ENCODE measurements at places on chromosomes 11 and 22. TPM values are rescaled to one million over a fixed set of nuclear protein-coding genes. Genes with fewer than 3 reads are reported as not detected.

DNA sequence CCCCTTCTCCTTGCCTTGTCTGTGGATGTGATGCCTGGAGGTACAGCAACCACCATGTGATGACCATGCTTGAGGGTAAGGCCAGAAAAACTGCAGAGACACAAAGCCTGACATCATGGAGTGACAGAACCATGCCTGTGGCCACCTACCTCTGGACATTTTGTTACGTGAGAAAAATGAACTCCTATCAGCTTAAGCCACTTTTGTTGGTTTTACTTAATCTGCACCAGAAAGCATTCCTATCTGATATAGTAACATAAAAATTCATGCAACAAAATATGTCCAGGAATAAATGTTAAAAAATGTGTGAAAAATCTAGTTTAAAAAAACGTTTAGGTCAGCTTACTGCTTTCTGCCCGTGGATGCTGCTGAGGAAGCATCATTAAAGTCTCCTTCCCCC, 42.6 kb upstream of the P4HA3 start:
- no peaks in the 10 kb centered on the region for H3K4me1 ChIP-seq
- no peaks in the 10 kb centered on the region for H3K27me3 ChIP-seq
- H3K27ac ChIP-seq = no peak overlapping the region
- no peak for DNase-seq

DNA sequence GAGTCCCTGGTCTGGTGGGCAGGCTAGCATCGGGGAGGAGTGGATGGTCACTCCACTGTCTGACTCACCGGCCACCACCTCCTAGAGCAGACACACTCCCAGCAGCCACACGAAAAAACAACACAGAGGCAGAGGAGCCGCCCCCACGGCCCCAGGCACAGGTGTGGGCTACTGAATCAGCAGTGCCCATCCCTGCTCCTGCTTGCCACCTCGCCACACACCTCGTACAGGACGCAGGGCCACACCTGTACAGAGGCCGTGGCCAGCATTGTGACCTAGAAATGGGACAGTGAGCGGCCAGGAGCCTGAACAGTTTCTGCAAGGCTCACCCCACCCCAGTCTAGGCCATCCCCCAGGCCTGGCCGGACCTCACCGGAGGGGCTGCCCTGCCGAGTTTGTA, 14.0 kb downstream of the TRIM29 start:
- no peak overlapping the region for H3K27ac ChIP-seq
- H3K27me3 ChIP-seq = no peaks in the 10 kb centered on the region
- H3K4me3 ChIP-seq = no peak overlapping the region
- H3K4me1 ChIP-seq = no peaks in the 10 kb centered on the region

DNA sequence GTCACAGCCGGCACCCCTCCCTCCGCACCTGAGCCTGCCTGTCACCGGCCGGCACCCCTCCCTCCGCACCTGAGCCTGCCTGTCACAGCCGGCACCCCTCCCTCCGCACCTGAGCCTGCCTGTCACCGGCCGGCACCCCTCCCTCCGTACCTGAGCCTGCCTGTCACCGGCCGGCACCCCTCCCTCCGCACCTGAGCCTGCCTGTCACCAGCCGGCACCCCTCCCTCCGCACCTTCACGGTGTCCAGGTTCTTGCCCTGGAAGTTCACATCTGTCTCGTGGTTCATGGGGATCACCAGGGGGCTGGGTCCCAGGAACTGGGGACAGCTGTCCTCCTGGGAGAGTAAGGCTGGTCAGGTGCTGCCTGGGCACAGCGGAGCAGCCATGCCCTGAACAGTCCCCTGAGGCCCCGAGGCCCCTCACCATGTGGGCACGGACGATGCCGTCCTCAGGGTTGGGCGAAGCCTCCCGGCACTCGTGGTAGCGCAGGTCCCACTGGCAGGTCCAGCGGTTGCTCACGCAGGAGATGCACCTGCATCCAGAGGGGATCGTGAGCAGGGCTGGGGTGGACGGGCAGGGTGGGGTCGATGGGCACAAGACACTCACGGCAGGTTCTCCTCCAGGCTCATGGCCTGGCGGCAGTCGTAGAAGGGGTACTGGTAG, 15.5 kb upstream of the MAPK11 start:
- H3K4me1 ChIP-seq = no peaks in the 10 kb centered on the region
- no peak for DNase-seq
- no peak overlapping the region for H3K27ac ChIP-seq
- H3K27me3 ChIP-seq = no peaks in the 10 kb centered on the region

Gene CNIH2
- 15.8 TPM for total RNA-seq

- DNase-seq = no peak
- no peaks in the 10 kb centered on the region for H3K27me3 ChIP-seq
- peak overlapping the region; percentile 71 for H3K4me3 ChIP-seq
- H3K27ac ChIP-seq = no peak overlapping the region
- H3K4me1 ChIP-seq = peaks cover 3% of the 10 kb centered on the region
- no peaks in the 10 kb centered on the region for H3K36me3 ChIP-seq
Observed at GRCh38 chr11:122656631-122657101, 1.1 kb downstream of the UBASH3B start.

Gene HEPHL1
- 0.19 TPM for total RNA-seq

DNA sequence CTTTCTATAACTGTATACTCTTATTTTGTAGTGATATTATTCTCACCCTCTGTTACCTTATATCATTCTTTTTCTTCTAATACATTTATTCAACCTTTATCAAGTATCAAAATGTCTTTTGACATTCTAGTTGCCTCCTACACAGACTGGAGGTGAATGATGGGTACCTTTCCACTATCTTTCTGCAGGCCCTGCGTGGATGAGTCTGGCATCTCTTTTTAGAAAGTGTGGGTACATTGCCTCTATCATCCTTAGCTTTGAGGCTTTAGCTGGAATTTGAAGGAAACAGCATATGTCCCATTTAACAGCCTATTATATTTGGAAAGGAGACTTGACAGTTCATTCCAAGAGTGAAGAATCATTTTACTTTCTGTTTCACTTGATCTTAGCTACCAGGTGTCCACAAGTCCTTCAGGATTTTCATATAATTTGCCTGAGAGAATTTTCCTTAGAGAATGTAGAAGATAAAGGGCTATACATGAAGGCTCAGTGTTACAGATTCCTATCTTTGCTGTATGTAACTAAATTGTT, 192.0 kb downstream of the CWF19L2 start:
- DNase-seq = no peak
- no peaks in the 10 kb centered on the region for H3K4me1 ChIP-seq
- no peaks in the 10 kb centered on the region for H3K36me3 ChIP-seq
- no peak overlapping the region for H3K27ac ChIP-seq
- H3K4me3 ChIP-seq = no peak overlapping the region

Gene SPI1
- total RNA-seq = not detected

Gene SPDYC
- total RNA-seq = not detected

Gene APOL2
- 12.0 TPM for total RNA-seq

DNA sequence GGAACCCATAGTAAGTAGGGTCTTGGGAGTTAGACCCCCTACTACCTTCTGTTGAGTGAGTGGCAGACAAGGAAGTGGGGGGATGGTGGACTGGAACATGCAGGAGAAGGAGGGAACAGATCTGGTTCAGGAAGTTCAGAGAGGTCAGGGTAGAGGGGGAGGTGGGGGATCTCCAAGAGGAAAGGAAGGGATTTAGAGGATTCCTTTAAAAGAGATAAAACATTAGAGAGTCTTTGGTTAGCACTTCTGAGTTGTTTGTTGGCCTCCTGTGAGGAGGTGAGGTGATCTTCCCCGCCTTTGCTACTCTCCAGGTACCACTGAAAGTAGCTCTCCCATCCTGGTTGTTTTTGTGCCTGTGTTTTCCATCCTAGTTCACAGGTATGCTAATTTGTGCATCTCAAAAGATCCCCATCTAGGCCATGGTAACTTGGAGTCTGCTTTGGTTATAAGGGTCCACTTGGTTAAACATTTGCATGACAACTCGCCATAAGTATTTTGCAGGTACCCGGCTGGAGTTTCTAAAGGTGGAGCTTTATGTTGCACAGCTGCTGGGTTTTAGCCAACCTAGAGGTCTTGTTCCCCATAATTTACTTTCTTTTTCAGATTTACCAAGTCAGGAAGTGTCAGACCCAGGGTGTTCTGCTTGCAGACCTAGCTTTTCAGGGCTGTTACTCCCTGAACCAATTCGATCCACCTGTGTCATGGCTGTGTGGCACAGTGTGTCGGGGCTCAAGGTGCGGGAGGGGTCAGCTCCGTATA, 79.3 kb upstream of the SORL1 start:
- H3K36me3 ChIP-seq = no peaks in the 10 kb centered on the region
- no peak for DNase-seq
- 0 out of 2 replicates have a peak overlapping the region, but pooled peaks have one; percentile 6 for H3K4me3 ChIP-seq
- H3K4me1 ChIP-seq = peaks cover 7% of the 10 kb centered on the region
- H3K27me3 ChIP-seq = no peaks in the 10 kb centered on the region
- H3K27ac ChIP-seq = no peak overlapping the region

Gene KDM4E
- not detected for total RNA-seq

DNA sequence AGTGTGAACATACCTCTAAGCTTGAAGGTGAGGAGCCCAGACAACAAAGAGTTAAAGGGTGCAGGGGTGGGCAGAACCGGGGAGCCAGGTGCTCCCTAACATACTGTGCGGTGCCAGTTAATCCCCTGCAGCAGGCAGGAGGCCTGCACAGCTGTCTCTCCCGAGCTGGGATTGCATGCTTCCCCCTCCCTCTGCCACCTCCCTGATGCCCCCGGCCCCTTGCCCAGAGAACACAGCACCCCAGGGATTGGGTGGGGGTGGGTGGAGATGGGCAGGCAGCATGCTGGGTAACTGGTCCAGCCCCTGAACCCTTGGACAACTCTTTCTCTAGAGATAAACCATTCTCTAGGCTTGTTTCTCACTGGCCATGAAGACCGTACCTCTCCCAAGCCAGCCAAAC, 67.7 kb upstream of the MYOD1 start:
- peaks cover 5% of the 10 kb centered on the region for H3K4me1 ChIP-seq
- H3K4me3 ChIP-seq = no peak overlapping the region
- no peak for DNase-seq
- H3K36me3 ChIP-seq = no peaks in the 10 kb centered on the region
- H3K27me3 ChIP-seq = peaks cover 9% of the 10 kb centered on the region

Gene APOC3
- total RNA-seq = not detected

GRCh38 chr11:117953024-117953671, 23.9 kb upstream of the TMPRSS13 start:
- no peaks in the 10 kb centered on the region for H3K4me1 ChIP-seq
- no peaks in the 10 kb centered on the region for H3K36me3 ChIP-seq
- peak; percentile 19 for DNase-seq
- no peak overlapping the region for H3K4me3 ChIP-seq

GRCh38 chr11:102478673-102479299, 26.2 kb upstream of the TMEM123 start:
- peaks cover 5% of the 10 kb centered on the region for H3K4me1 ChIP-seq
- H3K27ac ChIP-seq = no peak overlapping the region
- DNase-seq = no peak
- H3K36me3 ChIP-seq = no peaks in the 10 kb centered on the region
- no peak overlapping the region for H3K4me3 ChIP-seq
- no peaks in the 10 kb centered on the region for H3K27me3 ChIP-seq

GRCh38 chr11:1358286-1358685, 31.4 kb upstream of the BRSK2 start:
- no peak overlapping the region for H3K4me3 ChIP-seq
- H3K27me3 ChIP-seq = no peaks in the 10 kb centered on the region
- H3K4me1 ChIP-seq = no peaks in the 10 kb centered on the region
- DNase-seq = no peak

DNA sequence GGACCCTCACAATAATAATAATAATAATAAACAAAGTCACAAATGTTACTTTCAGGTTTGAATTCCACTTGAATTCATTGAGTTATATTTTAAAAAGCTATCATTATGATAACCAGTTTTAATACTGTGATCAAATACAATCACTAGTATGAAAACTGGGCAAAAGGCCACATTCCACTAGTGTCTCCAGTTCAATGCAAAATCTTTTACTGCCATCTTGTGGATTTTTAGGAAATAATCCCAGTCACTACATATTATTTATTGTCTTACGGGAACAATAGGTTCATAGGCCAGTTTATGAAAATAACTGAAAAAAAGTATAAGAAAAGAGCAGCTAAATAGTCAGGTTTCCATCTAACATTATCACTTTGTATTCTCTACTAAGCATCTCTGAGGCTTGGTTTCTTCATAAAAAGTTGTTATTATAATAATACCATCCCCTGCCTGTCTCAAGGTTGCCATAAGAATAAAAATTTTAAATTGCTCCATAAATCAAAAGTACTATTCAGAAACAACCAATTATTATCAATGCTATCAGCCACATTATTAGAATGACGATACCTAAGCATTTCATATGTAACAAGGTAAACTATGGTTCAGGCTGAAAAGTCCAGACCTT, 533.9 kb upstream of the CCDC90B start:
- H3K27ac ChIP-seq = no peak overlapping the region
- H3K4me1 ChIP-seq = no peaks in the 10 kb centered on the region
- H3K4me3 ChIP-seq = no peak overlapping the region
- no peak for DNase-seq

- H3K4me3 ChIP-seq = peak overlapping the region; percentile 64
- no peak for DNase-seq
- no peaks in the 10 kb centered on the region for H3K27me3 ChIP-seq
- H3K27ac ChIP-seq = peak overlapping the region; percentile 37
Observed at GRCh38 chr11:46279126-46280099, 2.0 kb downstream of the CREB3L1 start.

- no peaks in the 10 kb centered on the region for H3K4me1 ChIP-seq
- H3K36me3 ChIP-seq = no peaks in the 10 kb centered on the region
- H3K27ac ChIP-seq = no peak overlapping the region
Observed at GRCh38 chr11:18416459-18416858, 4.3 kb downstream of the LDHC start.

GRCh38 chr11:62719302-62719978, 7.8 kb downstream of the HNRNPUL2 start:
- H3K36me3 ChIP-seq = peaks cover 46% of the 10 kb centered on the region
- no peaks in the 10 kb centered on the region for H3K27me3 ChIP-seq
- no peak overlapping the region for H3K4me3 ChIP-seq
- no peak overlapping the region for H3K27ac ChIP-seq
- DNase-seq = no peak
- H3K4me1 ChIP-seq = peaks cover 9% of the 10 kb centered on the region

GRCh38 chr11:115221461-115222069, 282.6 kb downstream of the CADM1 start:
- H3K27ac ChIP-seq = no peak overlapping the region
- H3K4me1 ChIP-seq = peaks cover 8% of the 10 kb centered on the region
- H3K36me3 ChIP-seq = no peaks in the 10 kb centered on the region
- no peaks in the 10 kb centered on the region for H3K27me3 ChIP-seq
- no peak for DNase-seq

DNA sequence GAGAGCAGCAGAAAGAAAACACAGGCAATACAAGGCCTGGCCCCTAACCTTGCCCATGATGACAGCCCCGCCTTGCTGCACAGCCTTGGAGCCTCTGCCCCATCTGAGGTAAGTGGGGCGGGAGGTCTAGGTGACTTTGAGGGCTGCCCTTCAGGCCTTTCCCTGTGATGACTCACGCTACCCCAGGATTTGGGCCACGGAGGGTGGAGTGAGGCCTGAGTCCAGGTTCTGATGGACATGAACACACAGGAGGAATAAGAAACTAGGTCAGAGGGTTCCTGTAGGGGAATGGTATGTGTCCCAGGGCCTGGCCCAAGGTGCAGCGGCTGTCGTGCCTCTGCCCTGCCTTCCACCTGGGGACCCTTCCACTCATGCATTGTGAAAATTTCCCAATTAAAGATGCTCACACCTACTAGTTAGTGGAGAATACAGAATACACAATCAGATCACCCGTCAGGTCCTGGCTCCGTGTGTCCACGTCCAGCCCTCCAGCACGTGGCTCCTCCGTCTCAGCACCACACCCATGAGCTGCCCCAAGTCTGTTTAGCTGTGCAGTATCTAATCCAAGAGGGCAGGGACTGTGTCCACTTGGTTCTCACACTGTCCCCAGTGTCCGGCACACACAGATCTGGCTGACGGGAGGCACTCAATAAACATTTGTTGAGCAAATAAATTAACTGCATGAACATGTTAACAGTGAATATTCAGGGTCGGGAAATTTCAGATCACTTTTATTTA, 111.0 kb downstream of the CHST1 start:
- H3K4me3 ChIP-seq = no peak overlapping the region
- DNase-seq = no peak
- no peaks in the 10 kb centered on the region for H3K27me3 ChIP-seq
- no peaks in the 10 kb centered on the region for H3K36me3 ChIP-seq
